ENCODE measurements at places on chromosomes 6 and 20.

DNA sequence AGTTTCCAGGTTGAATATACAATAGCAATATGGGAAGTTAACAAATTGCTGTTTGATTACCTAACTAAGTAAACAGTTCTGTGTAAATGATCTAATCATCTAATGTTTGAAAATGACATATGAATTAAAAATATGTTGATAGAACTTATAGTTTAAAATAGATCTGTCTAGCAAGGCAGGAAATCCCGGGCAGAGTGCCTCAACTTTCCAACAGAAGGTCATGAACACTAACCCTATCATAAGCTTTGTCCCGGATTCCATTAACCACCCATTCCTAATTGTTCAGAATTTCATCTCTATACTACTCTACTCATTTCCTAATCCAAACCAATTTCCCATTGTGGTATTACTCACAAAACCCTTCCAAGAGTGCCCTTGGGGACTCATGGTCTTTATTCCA is 10.2 kb downstream of the TAAR1 start:
- no peak for DNase-seq

- peak; percentile 86 for DNase-seq
These were observed at the start of gene HLA-F for GRCh38 chr6:29723262-29723665. Gene HLA-F (plus strand): TSS chr6:29723434. CDS start chr6:29723464, 30 bp downstream.

DNA sequence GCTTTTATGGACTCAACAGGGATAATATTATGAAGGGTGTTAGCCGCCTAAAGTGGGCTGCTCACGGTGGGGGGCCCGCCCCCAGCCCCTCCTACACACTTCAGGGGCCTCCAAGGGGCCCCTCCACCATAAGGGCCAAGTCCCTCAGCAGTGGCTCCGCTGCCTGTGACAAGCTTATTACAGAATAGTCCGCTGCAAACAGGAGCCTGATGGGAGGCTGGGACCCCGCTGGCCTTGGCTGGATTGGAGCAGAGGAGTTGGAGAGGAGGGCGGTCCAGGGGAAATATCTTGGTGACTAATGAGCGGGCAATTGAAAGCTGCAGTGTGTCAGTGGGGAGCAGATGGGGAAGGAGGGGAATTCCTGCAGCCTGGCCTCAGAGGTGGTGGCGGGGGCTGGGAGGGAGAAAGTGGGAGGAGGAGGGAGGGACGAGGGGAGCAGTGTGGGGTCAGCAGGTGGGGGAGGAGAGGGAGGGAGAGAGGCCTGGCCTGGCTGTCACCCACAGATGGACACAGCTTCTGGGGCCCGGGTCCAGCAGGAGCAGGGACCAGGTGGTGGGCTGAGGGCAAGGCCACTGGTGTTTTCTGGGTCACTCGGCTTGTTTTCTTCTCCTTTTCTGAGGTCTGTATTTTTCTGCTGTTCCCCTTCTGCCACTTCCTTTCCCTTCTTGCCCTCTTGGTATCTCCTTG is 57.6 kb upstream of the FOXP4 start:
- DNase-seq = peak; percentile 84

DNA sequence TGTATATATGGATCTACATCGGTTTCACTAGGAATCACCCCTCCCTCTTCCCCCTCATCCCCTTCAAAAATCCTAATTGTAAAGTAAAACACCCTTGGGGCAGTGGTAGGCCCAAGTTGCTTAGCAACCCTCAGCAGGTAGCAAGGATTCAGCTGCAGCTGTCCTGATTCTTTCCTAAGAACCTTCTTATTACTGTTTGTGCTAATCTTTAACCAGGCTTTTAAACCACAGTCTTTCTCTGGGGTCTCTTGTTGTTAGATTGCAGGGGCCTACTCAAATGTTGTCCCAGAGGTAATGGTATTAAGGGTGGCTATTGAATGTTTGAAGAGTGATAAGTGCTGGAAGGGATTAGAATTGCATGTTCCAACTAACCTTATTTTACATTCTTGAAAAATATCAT is 46.4 kb downstream of the PRL start:
- no peak for DNase-seq

DNA sequence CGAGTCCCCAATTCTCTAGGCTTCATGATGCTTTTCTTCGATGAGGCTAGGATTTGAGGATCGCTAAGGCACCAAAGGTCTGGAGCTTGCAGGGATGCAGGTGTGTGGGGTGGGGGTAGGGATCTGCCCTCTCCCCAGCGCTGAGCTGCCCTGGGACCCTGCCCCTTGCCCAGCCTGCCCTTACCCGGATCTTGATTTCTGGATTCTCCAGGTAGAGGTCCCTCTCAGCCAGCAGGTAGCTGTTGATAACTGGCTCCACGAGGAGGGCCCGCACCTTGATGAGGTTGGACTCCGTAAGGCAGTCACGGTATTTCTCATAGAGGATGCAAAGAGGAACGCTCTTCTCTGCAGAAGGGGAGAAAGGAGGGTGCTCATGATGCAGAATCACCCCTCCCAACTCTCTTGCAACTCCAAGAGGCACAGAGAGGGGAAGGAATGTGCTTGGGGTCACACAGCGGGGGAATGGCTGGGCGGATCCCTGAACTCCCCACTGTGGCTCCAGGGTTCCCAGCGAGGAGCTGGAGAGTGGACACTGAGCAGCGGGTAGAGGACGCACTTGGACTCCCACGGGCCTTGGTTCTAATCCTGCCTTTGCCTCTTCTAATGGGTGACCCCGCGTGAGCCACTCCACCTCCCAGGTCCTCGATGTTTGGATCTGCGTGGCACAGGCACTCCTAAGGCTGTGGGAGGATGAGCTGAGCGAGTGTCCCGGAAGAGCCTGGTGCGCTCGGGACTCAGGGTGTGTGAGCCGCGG is 32.7 kb downstream of the TGM2 start:
- no peak for DNase-seq

DNA sequence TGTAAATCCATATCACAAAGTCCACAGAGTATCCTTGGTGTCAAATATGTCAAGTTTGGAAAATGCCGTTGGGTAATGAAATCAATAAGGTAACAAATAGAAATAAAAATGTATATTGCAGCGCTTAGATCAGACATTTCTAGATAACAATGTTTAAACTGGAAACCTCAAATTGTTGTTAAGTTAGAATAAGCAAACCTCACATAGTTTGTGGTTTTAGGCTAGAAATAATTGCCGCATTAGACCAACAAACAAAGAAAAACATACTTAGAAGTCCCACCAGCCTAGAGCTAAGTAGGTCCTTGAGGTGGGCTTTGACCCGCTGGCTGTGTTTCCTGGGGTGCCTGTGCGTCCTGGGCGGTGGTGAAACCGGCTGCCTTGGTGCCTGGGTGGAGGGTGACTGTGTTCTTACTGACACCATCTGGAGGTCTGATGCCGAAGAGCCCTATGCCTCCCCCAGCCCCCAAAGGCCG is 71.4 kb downstream of the DACT2 start:
- DNase-seq = no peak

- DNase-seq = no peak
These were observed 248.8 kb downstream of the TTLL2 start for GRCh38 chr6:167573461-167574215.

DNA sequence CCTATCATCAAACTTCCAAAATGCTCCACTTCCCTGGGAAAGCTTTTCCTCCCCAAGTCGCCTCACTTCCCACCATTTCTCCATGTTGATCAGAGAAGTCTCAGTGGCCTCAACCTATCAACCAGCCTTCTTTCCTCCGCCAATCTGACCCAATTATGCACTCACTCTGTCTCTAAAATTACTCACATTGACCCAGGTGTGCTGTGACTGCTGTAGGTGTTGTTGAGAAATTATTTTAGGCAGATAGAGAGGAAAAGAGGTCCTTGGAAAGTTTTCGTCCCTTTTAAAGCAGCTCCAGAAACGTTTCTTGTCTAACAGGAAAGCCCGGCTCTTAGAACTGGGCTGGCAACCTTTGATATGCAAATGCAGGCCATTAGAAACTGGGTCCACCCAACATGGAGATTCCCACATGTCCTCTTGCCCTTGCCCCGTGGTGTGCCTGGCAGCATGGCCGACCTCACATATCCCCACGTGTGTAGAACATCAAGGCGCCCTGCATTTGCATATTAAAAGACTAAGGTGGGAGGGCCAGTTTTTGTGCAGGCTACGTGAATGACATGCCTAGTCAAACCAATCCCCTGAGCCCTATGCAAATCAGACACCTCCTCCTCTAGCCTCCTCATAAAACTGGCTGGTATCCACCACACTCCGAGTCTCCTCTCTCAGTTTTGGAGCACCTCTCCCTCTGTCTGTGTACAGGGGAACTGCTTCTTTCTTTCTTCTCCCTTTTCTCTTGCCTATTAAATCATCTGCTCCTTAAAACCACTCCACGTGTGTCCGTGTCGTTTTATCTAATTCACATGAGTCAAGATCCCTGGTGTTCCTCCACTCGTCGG is 12.9 kb downstream of the IPCEF1 start:
- DNase-seq = peak; percentile 61

DNA sequence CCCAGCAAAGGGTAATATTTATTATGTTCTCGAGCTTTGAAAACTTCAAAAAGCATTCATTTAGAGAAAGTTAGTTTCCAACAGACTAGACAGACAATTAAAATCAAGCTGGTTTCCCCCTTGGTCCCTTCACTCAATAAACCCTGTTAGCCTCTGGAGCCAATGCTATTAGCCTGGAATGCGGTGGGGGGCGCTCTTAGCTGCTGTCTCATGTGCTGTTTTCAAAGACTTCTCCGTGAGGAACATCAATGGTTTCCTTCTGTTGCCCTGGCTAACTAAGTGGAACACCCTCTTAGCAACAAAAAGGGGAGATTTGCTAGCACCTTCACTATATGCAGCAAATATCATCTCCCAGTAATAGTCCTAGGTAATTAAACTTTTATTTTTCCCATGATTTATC is 86.4 kb downstream of the LY86 start:
- no peak for DNase-seq

All from amniotic epithelial cell (primary cell).